ENCODE measurements at places on chromosomes 13 and 19.

GRCh38 chr13:46124967-46125933, 20.4 kb upstream of the CPB2 start:
- DNase-seq = no peak

DNA sequence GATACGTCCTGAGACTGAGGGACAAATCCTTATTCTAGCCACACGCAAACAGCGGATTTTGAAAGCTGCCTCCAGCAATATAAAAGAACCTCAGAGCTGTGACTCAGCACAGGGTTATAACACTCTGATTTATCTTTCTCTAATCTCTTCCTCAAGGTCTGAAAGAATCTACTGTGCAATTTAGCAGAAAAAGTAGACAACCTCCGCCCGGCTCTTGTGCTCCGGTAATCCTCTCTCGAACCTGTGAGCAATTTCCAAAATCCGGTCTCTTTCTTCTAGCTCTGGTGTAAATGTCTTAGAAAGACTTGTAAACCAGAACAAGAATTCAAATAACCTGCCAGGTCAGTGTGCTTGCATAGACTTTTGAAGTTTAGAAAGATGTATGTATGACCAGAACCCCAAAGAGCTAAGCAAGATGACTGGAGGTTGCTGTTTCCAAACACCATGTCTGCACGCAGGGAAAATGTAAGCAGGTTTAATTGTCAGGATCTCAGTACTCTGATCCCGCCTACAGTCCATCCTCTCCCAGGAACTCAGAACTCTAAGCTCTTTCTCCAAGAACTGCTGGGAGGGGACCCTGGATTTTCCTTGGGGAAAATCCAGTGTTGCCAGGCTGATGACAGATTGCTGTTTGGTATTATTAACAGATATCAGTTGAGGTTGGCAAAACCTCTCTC, 338.1 kb downstream of the RFC3 start:
- DNase-seq = no peak

DNA sequence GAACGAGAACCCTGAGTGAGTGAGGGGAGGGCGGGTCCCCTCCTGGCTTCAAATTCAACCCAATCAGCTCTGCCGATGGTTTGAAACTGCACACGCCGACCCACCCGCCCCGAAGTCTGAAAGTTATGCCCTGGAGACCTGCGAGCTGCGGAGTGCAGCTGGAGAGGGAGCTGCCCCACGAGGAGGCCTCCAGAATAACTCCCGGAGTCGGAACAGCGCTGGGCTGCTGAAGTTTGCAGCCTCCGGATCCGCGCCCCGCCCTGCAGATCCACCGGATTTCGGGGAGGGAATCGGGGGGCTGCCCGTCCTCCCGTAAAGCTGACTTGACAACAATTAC, 7.0 kb downstream of the POU4F1 start:
- DNase-seq = no peak

DNA sequence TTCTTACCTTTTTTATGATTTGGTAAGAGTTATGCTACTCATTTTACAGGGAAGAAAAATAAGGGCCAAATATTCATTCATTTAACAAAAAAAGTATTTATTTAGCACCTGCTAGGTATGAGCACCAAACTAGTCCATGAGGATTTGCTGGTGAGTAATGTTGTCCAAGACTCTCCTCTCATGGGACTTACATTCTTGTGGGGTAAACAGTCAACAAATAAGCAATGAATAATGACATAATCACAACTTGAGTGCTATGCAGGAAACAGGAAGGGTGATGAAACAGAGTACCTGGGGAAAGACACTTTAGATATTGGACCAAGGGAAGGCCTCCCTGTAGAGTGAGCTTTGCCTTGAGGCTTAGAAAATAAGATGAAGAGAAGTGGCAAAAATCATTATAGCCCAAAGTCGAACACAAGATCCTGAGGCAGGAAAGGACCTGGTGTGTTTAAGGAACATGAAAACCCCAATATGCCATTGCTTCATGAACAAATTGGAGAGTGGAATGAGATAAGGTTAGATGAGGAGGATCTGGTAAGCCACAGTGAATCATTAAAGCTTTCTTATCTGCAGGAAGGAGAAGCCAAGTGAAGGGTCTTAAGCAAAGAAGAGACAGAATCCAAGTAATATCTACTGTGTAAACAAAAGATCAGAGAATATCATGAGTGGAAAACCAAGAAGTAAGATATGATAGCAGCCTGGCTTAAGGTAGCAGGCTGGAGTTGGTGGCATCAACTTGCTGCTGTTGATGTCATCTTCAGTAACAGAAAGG, 294.5 kb upstream of the NBEA start:
- DNase-seq = no peak

- no peak for DNase-seq
Observed at GRCh38 chr19:6394831-6395230, 1.9 kb upstream of the GTF2F1 start.

GRCh38 chr13:48159826-48160225, 64.9 kb upstream of the MED4 start:
- DNase-seq = no peak

GRCh38 chr13:61406275-61406674, 9.4 kb downstream of the PCDH20 start:
- DNase-seq = no peak

GRCh38 chr13:107233541-107233940, 665.6 kb upstream of the ARGLU1 start:
- no peak for DNase-seq

All from suppressor macrophage treated with lipopolysaccharide for 1 hour (primary cell).